ENCODE measurements at places on chromosomes 7 and 10.

GRCh38 chr10:62831346-62831745 is 15.2 kb upstream of the EGR2 start:
- DNase-seq: no peak

GRCh38 chr7:43927810-43928209 is 1.6 kb downstream of the UBE2D4 start:
- DNase-seq: no peak

- peak; percentile 12 for DNase-seq
Observed at GRCh38 chr10:90930070-90930837, 9.4 kb upstream of the ANKRD1 start.

DNA sequence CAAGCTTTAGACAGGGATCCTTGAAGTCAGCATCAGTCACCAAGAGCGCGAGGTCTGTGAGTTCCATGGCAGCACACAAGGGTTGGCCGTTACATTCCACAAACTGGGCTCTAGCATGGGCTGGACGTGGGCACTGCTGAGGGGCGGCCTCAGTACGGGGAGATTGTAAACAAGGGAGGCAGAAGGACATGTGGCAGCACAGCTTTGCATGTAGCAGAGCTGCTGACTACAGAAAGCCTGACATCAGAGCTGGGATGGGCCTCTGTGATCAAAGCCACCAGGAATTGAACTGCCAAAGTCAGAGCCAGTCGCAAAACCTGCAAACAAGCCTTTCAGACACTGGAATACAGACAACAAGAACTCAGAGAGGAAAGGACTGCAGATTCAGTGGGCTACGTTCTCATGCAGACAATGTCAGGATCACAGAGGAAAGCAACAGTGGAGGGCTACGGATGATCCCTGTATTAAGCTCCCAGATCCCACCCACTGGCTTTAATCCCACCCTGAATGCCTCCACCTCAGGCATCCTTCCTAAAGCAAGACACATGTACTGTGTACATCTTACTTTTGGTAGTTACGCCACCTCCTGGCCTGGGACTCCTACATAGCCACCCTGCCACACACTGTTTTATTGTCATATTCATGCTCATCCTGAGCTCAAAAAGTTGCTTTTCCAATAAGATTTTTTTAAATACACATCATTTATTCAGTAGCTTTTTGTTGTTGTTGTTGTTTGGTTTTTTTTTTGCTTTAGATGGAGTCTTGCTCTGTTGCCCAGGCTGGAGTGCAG is 291.1 kb upstream of the IMMP2L start:
- DNase-seq: peak; percentile 58

DNA sequence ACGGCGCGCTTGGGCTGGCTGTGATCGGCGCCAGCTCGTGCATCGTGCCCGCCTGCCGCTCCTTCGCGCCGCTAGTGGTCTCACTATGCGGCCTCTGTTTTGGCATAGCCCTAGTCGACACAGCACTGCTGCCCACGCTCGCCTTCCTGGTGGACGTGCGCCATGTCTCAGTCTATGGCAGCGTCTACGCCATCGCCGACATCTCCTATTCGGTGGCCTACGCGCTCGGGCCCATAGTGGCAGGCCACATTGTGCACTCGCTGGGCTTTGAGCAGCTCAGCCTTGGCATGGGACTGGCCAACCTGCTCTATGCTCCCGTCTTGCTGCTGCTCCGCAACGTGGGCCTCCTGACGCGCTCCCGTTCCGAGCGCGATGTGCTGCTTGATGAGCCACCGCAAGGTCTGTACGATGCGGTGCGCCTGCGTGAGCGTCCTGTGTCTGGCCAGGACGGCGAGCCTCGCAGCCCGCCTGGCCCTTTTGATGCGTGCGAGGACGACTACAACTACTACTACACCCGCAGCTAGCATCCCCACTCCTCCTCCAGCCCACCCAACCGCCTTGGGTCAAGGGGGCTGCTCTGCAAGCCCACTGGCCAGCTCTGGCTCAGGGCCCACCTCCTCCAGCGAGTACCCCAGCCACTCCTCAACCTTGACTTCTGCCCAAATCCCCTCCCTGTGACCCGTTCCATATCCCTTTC is 1.9 kb downstream of the SLC18A3 start:
- DNase-seq: no peak

DNA sequence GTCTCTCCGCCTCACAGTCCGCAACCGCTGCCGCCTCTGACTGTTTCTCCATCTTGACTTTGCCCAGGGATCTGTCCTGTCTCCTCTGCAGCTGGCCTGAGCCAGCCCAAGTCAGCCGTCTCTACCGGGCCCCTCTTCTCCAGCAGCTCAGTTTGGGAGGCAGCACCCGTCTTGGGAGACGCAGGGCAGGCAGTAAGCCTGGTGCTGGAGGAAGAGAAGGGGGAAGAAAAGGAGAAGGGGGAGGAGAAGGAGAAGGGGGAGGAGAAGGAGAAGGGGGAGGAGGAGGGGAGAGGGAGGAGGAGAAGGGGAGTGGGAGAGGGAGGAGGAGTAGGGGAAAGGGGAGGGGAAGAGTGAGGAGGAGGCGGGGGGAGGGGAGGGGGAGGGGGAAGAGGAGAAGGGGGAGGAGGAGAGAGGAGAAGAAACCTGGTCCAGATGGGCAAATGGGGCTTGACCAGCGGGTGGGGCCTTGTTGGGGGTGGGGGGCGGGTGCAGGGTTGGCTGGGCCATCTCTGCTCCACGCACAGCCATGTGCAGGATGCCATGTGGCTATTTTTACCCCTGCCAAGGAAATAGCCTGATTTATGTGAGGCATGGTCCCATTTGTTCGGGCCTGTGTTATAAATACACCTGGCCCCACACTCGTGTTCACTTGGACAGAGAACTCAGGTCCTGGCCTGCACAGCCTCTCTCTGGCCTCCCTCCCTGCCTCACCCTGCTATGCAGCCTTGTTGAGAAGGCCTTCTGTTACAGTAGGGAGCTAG is 35.9 kb upstream of the FZD9 start:
- DNase-seq: peak; percentile 29

- DNase-seq: no peak
Observed at GRCh38 chr7:32091608-32092210, 21.5 kb upstream of the PDE1C start.

DNA sequence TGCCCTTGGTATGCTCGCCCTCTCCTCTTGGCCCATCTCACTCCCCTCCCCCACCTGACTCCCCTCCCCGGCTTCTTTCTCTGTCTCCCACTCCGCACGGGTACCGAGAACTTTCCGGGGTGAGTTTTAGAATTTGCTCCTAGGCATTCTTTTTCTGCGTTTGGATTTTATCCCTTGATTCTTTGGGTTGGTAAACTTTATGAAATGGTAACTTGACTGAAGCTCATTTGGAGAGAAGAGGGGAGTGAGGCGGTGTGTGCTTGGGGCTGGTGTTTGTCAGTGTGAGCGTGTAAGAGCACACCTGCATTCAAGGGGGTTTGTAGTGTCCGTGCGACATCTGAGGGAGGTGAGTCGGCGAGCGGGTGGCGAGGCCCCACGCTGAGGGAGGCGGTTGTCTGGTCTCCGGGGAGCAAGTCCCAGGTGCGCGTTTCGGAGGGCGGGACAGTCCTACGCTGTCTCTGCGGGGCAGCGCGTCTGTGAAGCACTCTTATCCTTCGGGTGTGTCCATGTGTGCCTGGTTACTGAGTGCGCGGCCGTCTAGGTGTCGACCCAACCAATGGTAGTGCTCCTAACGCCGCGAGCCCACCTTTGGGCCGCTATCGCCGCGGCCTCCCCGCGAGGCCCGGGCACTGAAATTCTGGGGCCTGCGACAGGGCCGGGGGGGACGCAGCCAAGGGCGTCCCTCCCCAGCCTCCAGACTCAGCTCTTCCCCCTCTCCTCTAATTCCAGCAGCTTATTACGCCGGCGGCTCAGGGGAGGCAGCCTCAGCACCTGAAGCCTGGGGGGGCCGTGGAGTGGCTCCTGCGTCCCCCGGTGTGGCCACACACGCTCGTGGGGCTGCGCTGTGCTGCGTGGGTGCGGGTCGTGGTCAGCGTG is 2.6 kb upstream of the ZNF503 start:
- no peak for DNase-seq

DNA sequence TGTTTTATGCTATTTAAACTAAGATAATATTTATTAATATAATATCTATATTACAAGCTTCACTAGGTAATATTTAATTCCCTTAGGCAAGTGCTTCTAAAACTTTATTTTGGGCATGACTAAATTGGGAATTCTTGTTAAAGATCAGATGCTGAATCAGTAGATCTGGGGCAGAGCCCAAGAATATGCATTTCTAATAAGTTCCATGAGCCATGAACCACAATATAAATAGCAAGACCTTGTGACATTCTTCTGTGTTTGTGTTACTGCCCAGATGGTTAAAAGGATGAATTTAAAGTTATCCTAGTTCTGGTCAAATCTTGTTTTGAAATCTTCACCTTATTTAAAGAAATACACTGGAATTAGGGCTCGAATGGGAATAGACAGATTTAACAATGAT is 258.4 kb upstream of the CACNA2D1 start:
- DNase-seq: no peak

DNA sequence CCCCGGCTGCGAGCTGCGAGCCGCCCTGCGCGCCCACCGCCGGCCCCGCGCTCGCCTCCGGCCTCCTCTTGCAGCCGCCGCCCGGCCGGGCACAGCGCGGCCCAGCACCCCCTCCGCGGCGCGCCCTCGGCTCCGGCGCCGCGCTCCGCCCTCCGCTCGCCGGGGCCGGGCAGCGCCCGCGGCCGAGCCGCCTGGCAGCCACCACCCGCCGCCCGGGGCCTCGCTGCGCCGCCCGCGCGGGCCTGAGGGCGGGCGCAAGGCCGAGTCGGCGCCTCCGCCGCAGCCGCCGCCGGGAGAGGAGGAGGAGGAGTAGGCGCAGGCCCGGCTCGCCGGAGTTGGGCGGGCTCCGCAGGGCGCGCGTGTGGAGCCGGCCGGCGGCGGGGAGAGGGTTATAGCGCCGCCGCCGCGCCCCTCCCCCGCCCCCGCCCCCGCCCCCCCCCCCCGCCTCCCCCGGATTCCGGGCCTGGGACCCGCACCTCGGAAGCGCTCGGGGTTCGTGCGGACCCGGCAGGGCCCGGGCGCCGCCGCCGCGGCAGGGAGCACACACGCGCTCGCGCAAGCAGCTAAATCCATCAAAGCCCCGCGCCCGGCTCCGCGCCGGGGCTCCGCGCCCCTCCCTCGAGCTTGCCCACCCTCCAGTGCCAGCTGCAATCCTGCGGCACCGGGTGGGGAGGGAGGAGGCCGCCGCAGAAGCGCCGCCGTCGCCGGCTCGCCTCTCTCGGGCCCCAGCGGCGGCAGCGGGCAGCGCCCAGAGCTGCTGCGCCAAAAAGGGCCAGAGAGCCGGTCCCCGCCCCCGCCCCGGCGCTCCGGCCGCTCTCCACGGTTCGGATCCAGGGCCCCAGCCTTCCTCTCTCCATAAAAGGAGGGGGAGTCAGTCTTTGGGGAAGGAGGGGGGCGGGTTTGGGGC is at the start of gene PDGFA:
PDGFA (minus strand) TSS at position 363 of the 907 bp plus-strand sequence. CDS start 845 bp downstream, outside the sequence.
- DNase-seq: peak; percentile 65

GRCh38 chr7:158753900-158754299 is 49.3 kb upstream of the NCAPG2 start:
- no peak for DNase-seq

DNA sequence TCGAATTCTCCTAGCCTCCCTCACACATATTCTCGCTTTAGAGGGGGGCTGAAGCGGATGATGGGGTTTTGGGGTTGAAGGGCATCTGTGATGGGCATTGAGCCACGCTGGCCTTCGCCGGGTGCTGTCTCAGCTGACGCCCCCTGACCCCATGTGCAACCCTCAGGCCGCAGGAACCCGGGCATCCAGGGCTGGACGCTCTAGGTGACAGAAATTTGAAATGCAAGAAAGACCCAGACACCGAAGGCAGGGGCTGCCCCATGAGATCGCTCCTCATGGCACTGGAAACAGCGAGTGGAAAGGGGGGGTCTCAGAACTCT is 664 bp upstream of the C10orf88 start:
- no peak for DNase-seq

GRCh38 chr10:116240157-116240950 is 32.7 kb downstream of the GFRA1 start:
- no peak for DNase-seq

DNA sequence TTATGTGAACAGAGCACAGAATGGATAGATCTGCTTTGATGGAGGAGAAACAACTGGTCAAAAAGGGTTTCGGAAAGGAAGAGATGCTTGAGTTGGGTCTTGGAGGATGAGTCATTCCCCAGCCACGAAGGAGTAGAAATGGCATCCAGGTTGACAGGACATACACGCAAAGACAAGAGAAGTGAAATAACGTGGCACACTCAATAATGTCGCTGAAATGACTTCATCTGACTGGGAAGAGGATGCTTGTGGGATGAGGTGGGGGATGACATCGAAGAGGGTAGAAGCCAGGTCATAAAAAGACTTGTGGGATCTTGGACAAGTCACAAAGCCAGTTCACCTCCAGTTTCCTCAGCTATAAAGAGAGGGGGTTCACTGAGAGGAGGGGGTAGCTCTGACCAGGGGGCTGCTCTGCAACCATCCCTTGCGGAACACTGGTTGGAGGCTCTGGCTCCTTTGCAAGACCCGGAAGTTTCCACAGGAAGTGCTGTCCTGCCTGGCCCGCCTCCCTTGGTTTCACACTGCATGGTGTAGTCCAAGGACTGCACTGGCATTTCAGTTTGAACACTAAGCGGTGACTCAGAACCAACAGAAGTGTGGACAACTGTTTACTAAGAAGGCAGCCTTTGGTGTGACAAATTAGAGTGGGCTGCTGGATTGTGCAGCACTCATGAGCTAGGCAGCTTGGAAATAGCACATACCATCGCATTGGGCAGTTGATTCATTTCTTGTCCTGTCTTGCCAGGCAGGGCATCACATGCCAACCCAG is 189.9 kb upstream of the ADO start:
- peak; percentile 28 for DNase-seq

Data from Ammon's horn (tissue), 1 donor.